Fibroblast of the aortic adventitia (primary cell): ENCODE measurements at places on chromosomes 4 and X.

DNA sequence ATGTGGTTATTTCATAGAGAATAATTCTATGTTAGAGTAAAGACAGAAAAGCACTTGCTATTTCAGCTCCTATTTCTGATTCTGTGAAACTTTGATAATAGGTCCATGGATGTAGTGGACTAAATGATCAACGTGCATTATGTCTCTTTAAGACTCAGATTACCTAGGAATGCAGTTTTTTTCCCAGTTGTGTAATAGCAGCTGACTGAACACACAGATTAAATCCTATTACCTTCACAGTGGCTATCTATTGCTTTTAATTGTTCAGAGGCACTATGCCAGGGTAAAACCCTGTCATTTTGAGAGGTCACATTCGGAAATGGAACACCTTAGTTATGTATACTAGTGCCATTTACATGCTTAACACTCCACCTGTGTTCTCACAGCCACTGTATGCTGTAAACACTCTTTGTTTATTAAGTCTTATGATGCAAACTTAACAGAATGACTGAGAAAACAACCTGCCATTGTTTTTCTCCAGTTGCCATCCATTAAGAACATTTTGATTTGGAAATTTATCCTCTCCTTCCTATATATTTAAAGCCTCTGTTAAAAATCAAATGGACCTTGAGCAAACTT, 70.5 kb downstream of the HPGD start:
- no peak for DNase-seq

- no peak for DNase-seq
Observed at GRCh38 chr4:38921151-38921550, 53.5 kb downstream of the FAM114A1 start.

GRCh38 chr4:124867536-124867935, 155.0 kb upstream of the ANKRD50 start:
- DNase-seq = peak; percentile 19

- DNase-seq = no peak
Observed at GRCh38 chrX:16659321-16659720, 9.4 kb downstream of the S100G start.

DNA sequence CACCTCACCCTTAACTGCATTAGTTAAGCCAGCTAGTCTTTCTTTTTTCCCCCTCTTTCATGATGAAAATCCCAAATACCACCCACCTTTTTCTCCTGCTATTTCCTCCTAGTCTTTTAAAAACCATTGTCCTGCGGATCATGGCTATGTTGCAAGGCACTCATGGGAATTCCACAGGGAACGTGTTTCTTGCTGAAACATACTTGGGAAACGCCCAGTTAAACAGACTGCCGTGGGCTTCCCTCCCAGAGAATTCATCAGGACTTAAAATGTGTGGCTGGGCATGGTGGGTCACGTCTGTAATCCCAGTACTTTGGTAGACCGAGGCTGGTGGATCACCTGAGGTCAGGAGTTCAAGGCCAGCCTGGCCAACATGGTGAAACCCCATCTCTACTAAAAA, 32.2 kb downstream of the XG start:
- peak; percentile 82 for DNase-seq

GRCh38 chr4:137644201-137644600, 111.9 kb upstream of the PCDH18 start:
- DNase-seq = peak; percentile 77

- DNase-seq = no peak
Observed at GRCh38 chrX:78748846-78749245, 1.3 kb downstream of the LPAR4 start.

- DNase-seq = no peak
Observed at GRCh38 chrX:17719711-17720110, 17.6 kb upstream of the SCML1 start.

GRCh38 chrX:71183341-71183740, 38.7 kb downstream of the NLGN3 start:
- DNase-seq = no peak

DNA sequence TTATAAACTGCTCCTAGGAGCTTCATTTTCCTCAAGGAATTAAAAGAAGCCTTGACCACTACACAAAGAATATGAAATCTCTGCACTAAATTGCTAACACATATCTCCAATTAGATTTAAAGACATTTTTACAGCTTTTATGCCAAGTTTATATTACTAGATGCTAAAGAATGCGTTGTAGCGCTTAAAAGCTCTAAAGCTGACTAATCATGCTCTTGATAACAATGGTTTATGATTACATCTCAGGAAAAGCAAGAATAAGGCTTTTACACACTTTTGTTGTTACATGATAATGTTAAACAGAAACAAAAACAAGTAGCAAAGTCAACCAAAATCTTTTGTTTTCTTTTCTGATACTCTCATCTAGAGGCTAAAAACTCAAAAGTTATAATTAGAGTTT, 44.7 kb downstream of the SLC10A7 start:
- DNase-seq = peak; percentile 44

GRCh38 chrX:107171369-107172102, 34.7 kb downstream of the NUP62CL start:
- no peak for DNase-seq

DNA sequence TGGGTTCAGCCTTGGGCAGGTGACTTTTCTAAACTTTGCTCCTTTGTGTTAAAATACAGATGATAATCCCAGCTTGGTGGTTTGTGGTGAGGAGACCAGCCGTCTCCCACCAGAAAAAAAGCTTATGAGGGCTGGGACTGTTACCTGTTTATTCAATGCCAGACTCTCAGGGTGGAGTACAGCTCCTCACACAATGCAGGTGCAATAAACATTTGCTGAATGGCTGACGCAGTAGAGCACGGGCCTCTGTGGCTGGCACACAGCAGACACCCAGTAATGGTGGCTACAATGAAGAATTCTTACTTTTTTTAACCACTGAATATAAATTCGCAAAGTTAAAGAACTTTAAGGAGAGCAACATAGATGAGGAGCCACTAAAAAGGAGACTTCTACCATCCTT, 30.2 kb downstream of the BEND4 start:
- DNase-seq = no peak

DNA sequence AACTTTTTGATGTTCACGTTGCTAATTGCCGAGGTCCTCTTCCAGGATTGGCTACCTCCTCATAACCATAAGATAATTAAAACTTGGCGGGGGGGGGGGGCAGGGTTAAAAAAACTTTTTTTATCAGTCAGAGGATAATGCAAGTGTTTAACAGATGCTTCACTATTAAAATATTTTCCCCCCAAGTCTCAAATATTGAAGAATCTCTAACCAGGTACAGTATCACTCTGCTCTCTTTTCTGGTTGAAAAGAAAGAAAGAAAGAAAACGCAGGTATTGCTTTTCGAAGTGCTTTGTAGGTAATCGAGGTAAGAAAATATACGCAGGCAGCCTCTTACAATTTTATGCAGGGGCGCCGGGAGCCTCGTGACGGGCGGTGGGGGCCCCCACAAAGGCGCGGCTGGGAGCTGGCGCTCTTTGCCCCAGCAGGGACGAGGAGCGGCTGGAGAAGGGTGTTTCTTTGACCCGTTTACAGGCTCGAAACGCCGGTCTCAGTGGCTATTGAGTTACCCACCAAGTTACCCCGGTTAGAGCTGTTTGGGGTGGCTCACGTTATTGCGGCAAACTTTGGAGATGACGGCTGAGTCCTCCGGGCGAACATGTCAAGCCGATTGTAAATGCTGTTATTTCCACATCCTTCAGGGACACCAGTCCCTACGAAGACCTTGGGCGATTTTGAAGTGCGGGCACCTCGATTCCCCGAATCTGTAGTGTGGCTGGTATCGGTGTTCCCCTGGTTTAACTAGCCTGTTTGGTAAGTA, 477 bp upstream of the HAND2 start:
- peak; percentile 39 for DNase-seq

GRCh38 chr4:127103681-127104115, 529.1 kb upstream of the INTU start:
- DNase-seq = peak; percentile 40

- peak; percentile 31 for DNase-seq
Observed at GRCh38 chrX:3141031-3141430, 99.8 kb downstream of the ARSF start.

DNA sequence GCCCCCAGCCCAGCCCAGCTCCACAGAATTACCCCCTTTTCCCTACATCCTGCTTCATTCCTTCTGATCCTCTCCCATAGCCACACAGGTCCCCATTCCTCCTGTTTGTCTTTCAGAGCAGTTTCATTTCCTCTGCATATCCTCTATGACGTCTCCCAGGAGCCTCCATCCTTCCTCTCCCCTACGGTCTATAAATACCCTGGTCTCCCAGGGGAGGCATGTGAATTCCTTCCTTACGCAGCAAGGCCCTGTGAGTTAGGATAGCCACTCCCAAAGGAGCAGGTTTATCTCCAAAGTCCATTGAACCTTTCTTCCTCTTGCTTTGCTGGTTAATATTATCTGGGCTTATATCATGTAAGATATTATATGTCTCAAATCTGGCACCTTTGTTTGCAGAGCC, 8.4 kb upstream of the APLN start:
- peak; percentile 83 for DNase-seq

DNA sequence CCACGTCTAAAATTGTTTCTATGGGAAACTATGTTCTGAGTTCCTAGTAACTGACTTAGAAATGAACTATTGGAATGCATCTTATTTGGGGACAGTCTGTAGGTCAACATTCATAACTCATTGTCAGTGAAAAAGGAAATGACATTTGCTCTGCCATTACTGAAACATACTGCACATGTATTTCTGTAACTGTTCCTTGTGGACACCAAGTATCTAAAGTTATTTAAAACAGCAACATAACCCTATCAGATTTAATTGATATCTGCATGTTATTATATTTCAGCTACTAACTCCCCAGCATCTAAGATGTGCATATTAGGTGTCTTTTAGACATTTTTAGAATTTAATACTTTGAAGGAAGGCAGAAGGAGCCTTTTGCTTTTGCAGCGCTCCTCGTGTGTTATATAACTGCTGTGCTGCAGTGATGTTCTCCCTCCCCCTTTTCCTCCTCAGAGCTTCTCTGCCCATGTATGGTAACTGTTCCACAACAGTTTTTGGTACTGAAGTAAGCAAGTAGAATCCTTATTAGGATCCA, 37.2 kb upstream of the TMEM131L start:
- DNase-seq = no peak

DNA sequence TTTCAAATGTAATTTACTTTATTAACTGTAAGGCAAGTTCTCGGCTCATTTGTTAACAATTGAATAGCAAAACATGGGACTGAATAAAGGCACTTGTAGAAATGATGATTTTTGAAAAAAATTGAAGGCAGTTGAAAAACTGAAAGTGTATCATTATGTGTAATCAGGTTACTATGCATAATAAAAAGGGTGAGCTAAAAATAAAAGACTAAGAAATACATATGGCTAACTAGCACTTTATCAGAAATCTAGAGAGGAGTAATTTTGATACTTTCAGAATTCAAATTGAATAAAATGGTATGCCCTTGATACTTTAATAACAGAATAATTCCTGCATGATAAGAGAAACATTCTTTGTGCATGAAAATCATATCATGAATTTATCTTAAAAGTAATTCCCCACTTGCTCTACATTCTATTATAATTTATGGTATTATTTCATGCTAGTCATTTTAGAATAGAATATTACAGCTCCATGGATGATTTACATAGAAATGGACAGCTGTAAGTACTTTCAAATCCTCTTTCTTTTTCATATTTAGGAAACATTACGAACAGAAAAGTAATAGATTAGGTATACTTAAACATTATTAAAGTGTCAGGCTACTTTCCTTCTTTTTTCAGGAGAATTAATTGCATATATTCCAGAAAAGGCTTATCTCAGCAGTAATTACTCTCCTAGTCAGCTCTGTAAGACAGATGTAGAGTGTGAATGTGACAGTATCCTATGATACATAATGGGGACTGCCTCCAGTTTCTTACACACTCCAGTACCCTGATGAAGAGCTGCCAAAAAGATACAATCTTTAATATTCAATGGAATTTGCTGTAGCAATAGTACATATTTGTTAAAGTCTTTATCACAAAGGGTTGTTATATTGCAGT, 697.3 kb downstream of the CCSER1 start:
- no peak for DNase-seq

DNA sequence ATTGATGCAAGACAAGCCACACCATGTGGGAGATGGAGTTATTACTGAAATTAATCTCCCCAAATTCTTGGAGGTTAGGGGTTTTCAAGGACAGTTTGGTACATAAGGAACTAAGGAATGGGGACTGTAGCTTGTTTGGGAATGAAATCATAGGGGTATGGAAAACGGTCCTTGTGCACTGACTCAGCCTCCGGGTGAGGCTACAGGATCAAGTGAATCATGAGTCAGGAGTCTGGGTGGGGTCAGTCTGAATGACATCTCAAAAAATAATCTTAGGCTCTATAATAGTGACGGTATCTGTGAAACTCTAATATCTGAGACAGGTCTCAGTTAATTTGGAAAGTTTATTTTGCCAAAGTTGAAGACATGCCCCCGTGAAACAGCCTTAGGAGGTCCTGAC, 128.5 kb upstream of the CYSLTR1 start:
- DNase-seq = peak; percentile 58

DNA sequence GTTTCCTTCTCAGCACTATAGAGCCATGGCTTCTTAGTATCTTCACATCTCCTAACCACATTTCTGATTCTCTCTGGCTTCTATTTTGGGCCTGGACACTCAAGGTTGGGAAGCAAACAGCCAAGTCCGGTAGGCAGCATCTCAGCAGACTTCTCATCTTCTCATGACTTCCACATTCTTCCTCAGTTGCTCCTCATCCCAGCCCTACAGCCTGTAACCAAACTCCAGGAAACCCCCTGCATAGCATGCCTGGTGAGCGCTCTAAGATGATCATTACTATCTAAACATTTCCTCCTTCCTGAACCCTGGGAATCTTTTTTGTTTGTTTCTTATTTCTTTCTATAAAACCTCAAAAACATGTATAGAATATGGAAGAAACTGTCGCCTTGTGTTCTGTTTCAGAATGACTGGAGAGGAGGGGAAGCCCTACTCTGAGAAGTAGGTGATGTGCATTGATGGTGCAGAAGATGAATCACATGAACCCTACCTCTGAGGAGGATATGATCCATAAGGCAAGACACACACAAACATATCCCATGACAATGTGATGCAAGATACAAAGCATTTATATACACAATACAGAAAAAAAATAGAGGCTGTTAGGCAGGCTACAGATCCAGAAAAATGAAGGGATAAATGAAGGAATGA, 219.8 kb upstream of the GYPA start:
- no peak for DNase-seq

GRCh38 chrX:12249997-12250396, 111.7 kb downstream of the FRMPD4 start:
- DNase-seq = no peak

DNA sequence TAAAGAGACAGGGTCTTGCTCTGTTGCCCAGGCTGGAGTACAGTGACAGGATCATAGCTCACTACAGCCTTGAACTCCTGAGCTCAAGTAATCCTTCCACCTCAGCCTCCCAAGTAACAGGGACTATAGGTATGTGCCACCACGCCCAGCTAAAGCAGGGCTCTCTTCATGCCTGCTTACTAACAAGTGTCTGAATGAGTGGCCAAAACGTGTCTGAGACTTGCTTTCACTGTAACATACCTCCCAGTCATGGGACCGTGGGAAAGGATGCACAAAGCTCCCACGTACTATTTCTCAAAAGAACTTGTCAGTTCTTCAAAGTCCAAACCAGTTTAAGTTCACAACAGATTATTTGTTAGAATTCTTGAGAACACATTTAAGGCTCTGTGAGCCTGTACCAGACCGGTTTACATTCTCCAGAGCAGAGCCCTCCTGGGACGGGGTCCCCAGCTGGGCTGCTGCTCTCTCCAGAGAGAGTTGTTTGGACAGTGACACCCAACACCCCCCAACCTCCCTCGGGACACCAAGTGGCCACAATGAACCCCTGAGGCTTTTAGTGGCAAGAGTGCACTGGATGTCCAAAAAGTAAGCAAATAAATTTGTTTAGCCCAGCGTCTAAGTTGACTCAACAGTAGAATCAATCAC, 24.1 kb downstream of the SH3KBP1 start:
- no peak for DNase-seq
